GM04503 (cell line): ENCODE measurements at places on chromosomes 4 and X.

DNA sequence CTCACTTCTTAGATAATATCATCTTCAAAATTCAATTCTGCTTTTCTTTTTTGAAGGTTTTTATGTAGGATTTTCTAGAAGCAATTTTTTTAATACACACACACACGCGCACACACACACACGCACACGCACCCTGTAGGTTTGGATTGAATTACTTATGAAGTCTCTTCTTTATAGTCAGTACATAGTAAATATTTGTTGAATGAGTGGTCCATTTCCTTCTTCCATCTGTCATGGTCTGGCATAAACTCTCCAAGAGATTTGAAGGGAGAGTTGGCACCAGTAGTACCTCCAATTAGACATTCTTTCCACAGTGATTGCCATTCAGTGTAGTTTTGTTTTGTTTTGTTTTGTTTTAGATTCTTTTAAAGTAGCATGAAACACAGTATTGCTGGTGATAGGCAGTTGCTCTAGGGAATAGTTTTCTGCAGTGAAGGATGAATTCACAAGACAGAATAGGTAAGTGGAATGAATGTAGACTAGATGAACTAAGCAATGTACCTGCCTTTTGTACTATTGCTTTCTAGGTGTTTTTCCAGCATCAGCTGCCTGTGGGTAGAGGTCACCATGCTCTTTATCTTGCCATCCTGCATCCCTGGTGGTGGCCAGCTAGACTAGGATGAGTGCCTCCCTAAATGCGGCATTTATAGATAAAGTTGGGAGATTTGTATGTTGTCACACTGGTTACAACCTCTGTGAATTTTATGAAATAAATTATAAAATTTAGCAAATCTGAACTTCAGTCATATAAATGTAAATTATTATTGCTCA lies 20.5 kb downstream of the PDLIM5 start:
- peak; percentile 87 for DNase-seq

DNA sequence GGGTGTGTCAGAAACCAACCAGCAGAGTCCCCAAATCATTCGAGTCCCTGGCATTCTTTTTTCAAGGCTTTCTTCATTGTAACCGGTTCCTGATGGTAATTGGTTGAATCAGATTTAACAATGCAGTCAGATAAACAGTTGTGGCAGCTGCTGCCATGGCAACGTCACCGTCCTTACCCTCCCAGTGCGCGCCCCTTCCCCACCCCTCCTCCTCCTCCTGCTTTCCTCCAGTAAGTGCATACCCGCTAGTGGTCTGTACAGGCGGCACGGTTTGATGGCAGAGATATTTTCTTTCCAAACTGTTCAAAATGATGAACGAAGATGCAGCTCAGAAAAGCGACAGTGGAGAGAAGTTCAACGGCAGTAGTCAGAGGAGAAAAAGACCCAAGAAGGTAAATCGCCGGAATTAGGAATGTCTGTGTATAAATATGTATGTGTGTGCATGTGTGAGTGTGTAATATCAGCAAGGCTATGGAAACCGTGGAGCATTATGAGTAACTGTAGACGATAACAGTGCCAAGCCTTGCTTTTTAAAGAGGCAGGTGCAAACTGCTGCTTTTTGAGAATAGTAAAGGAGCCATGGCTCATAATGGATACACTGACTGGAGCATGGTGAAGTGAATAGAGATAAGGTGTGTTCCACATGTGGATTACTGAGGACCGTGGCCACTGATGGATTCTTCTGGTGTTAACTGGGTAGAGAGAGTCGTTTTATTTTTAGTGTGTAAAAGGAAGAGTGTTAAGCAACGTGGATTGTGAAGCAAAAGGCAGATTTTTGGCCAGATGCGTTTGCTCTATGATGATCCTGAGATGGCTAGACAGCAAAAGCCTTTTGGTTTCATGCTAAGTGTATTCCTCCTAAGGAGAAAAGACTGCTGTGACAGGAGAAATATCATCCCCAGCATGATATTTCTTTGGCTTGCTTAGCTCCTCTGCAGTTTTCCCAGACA lies at the start of gene ANK2:
Gene ANK2, plus strand, starts transcription at position 233 of the 950 bp plus-strand sequence. Its CDS starts 76 bp downstream, at position 309.
- DNase-seq = no peak

DNA sequence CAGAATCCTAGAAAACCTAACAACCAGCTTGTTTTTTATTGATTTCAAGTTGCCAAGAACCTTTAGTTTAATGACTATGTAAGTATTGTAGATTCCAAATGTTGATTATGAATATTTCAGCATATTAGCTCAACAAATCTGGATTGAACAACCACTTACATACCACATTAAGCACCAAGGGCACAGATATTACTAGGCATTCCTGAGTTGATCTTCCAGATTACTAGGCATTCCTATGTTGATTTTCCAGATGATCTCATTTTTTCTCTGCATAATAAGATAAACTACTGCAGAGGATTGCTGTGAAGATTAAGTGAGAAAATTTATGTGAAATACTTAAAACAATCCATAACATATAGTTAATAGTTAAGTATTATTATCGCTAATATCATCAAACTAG lies 17.4 kb upstream of the DCAF8L1 start:
- no peak for DNase-seq

GRCh38 chr4:52407545-52407944 lies 251.6 kb downstream of the USP46 start:
- no peak for DNase-seq

GRCh38 chr4:183132081-183132480 lies 33.0 kb downstream of the WWC2 start:
- DNase-seq = no peak

- DNase-seq = peak; percentile 14
Measured at GRCh38 chr4:121096629-121097028, 24.3 kb upstream of the NDNF start.

- DNase-seq = no peak
Measured at GRCh38 chrX:109841869-109842579, 109.0 kb upstream of the ACSL4 start.

- DNase-seq = no peak
Measured at GRCh38 chr4:6324461-6324998, 54.9 kb downstream of the WFS1 start.

DNA sequence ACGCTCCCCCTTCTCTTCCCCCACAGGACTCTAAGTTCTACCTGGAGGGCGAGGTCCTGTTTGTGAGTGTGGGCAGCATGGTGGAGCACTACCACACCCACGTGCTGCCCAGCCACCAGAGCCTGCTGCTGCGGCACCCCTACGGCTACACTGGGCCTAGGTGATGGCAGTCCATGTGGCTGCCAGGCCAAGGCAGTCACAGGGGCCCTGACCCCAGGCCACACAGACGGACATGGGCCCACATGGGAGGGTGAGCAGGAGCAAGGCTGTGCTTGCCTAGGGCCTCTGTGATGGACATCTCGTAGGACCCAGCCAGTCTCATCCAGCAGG lies 10.0 kb upstream of the ADD1 start:
- DNase-seq = no peak

- DNase-seq = no peak
Measured at GRCh38 chrX:30589146-30589888, 11.8 kb upstream of the TASL start.

DNA sequence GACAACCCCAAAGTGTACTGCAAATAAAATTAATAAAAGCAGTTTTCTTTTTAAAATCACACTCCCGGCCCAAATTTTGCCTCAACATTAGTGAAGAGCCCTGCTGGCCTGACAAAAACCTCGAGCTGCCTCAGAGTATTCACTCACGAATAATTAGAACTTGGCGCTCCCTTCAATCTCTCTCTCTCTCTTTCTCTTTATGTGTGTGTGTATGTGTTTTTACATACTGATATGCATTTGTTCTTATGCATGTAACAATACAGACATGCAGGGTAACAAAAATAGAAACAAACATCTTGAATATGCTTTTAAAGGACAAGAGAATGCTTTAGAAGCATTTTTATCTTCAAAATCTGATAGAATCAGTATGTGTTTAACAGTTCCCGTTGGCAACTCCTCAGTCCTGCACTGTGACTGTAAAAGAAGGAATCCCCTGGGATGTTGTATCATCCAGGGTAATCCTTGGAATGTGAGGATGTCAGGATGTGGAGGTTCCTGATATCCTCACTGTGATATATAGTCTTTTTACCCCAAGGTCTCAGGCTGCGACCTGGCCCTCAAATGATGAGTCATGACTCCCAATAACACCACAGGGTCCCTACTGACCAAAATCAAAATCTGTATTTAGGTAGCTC lies 53.0 kb downstream of the PTCHD1 start:
- no peak for DNase-seq

DNA sequence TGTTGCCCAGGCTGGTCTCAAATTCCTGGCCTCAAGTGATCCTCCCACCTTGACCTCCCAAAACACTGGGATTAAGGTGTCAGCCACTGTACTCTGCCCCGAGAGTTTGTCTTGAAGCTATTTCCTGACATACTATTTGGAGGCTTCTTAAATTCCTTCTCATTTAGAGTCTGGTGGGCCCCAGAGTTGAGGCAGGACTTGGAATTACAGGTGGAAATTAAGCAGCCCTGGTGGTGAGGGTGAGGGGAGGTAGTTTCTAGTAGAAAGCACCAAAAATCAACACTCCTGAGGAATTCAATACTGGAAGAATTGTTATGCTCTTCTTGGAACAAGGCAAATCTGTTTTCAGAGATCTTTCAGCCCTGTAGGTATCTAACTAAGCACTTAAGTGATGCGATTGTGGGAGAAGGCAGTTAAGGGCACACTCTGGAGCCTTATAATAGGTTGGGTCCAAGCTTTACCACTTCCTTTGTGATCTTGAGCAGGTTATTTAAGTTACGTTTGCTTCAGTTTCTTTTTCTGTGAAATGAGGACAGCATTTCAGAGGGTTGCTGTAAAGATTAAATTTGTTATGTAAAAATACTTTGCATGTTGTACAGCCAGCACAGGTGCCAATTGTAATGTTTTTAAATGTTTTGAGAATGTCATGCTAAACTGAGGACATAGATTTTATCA lies 200.7 kb downstream of the SOWAHB start:
- DNase-seq = no peak

- no peak for DNase-seq
Measured at GRCh38 chr4:114264452-114264851, 285.0 kb upstream of the ARSJ start.

DNA sequence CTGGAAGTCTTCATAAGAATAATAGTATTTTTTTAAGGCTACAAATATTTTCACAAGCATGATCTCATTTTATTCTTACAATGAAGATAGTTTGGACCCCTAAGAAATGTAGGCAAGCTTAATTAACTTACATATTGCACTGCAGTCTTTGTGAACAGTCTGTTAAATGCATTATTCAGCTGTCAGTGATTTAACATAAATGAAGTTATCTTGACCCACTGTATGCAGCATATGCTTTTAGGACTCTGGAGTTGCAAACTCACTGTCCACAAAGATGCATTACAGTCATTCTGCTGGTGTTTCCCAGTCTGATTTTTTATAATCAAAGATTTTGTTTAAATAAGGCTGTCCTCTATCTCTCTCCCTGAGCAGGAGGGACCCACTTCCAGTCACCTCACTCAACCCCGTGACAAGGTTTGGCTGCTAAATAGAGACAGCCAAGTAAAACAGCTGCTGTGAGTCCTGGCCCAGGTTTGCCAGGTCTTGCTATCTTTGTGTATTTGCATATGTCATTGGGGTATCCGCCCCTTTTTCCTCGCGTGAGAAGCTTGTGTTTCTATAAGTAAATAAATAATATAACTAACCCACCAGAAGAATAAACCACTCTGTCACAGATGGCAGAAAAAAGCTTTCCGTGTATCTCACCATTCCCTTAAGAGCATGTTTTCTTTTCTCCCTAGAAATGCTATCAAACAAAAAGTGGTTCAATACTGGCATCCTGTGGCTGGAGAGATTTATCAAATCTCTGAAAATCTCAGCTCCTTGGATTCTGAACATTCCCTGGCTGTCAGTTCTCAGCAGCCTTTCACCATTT lies 67.0 kb downstream of the SLC7A11 start:
- DNase-seq = no peak
